Stimulated activated CD4-positive, alpha-beta T cell treated with anti-CD3 and anti-CD28 coated beads, Interleukin-1b, Interleukin-23, amount 100 ng/mL, for 1 hour (primary cell): ENCODE measurements at places on chromosomes 5 and 9.

DNA sequence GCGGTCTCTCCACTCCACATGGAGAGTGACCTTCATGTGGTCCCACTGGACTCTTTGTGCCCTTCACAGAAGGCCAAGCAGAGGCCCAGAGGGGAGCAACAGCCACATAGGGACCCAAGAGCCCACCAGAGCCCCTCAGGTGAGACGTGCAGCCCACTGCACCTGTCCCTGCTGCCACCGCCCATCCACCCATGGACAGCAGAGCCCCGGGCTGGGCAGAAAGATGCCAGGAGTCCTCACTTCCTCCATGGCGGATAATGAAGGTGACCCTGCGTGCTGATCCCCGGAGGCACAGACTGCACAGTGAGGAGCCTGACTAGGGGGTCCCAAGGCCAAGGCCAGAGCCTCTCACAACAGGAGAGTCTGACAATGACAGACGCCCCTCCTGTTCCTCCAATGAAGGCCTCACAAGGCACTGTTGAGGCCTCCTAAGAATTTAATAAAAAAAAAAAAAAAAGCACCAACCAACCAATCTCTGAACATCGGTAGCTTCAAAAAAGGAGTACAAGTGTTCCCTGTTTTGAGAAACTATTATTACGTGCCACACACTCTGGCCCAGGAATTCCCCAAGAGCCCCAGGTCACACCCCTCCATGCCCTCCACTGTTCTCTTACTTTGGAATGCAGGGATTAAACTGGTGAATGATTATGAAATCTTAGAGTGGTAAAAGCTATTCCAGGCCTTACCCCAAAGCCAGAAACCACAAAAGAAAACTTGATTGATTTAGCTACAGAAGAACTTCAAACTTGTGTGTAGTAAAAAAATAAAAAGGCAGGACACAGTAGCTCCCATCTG, 2.8 kb upstream of the PPP1R26 start:
- DNase-seq = no peak

GRCh38 chr5:135711911-135712310, 122.6 kb upstream of the SLC25A48 start:
- no peak for DNase-seq

DNA sequence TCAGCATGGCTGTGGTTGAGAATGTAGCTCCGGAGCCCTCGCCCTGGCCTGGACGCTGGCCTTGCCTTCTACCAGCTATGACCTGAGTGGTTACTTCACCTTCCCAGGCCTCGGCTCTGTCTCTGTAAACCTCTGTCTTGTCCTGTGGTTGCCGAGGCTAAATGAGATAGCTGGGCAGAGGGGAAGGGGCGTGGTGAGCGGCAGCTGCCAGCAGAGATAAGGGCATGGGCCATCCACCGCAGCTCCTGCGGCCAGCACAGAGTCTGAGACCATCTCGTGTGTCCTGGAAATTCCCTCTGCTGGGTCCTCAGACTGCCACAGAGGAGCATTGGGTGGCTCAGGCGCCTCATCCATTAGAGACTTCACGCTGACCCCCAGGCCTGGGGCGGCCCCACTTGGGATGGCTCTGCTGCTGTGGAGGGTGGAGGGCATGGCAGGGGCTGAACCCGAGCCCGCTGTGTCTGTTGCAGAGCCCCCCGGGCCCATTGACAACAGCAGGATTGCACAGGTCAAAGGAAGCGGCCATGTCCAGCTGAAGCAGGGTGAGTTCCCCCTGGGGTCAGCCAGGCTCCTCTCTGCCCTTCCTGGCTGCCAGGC, 43.9 kb downstream of the USP20 start:
- DNase-seq = no peak

DNA sequence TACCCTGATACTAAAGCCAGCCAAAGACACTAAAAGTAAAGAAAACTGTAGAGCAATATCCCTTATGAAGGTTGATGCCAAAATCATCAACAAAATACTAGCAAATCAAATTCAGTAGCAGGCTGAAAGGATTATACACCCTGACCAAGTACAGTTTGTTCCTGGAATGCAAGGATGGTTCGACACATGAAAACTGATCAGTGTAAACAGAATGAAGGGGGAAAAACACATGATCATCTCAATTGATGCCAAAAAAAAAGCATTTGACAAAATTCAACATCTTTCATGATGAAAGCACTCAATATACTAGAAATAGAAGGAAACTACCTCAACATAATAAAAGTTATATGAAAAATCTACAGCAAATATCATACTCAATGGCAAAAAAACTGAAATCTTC, 43.5 kb upstream of the LRRC14B start:
- no peak for DNase-seq

DNA sequence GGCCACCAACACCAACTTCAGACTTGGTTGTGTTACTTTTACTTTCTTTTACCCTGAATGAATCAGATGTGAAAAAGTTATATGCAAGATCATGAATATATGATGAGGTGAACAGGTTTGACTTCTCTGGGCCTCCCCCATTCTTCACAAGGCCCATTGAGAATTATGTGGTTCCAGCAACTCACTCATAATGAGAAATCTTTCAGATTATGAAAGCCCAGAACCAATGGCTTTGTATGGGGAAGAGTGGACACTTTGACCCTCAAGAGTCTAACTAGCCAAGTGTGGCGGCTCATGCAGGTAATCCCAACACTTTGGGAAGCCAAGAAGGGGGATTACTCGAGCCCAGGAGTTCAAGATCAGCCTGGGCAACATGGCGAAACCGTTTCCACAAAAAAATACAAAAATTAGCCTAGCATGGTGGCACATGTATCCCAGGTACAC, 16.1 kb upstream of the LNPEP start:
- no peak for DNase-seq

DNA sequence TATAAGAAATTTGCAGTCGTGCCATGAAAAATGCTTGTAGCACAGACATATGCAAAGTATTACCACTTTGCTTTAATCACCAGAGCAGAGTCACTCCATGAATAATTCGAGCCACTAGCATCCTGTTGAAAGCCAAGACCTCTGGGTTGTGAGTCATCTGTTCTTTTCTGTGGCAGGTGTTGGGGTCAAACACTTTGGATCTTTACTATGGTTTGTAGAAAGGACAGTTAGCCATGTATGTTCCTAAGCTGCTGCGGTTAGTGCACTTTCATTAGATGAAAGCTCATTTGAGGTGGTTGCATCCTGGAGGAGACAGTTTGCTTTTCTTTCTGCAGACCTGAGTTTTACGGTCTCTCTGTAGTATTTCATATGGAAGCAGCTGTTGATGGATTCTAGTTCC, 223.7 kb downstream of the DMRT2 start:
- DNase-seq = no peak

DNA sequence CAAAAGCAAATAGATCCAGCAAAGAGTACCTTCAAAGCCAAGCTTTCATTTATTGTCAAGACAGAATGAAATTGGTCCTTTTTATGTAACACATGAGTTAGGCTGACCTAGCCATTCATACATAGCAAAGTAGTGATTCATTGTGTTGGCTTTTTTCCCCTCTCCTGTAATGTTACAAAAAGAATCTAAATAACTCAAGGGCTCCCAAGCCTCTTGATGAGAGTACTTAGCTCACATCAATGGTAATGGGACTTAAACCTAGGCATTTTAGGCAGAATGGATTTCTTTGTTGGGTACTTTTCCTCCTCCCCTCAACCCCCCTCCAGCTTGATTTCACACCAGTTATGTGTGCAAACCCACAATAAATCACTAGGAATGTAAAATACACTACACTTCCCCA, 123.7 kb downstream of the EBF1 start:
- DNase-seq = no peak

- DNase-seq = no peak
These were observed 54.9 kb upstream of the GRAMD2B start for GRCh38 chr5:126368239-126368812.

DNA sequence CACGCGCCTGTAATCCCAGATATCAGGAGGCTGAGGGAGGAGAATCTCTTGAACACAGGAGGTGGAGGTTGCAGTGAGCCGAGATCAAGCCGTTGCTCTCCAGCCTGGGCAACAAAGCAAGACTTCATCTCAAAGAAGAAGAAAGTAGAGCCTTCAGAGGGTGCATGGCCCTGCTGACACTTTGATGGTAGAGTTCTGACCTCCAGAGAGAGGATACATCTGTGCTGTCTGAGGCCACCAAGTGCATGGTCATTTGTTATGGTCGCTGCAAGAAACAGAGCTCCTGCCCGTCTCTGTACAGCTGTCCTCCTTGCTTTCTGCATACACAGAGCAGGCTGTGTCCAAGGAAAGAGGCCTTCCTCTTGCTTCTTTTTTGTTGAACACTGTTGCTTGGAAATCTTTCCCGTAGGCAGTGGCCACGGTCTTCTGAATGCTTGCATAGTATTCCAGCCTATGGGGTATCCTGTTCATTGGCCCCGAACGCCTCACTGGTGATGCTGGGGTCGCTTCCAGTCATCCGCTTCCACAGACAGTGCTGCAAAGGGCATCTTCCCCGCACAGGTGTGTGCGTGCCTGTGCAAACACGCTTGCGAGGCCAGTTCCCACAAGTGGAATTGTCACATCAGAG, 36.8 kb upstream of the UNC5A start:
- DNase-seq = no peak

DNA sequence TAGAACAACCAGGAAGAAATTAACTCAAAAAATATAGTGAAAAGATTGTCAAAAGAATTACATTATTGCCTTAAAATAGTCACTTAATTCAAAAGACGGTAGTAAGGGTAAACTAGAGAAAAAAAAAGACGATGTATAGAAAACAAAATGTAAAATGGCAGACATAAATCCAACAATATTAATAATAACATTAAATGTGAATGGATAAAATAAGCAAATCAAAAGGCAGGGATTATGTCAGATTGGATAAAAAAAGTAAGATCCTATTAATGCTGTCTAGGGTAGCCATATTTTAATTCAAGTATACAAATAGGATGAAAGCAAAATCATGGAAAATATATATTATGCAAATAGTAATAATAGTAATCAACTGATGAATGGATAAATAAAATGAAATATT, 134.0 kb upstream of the ADCY2 start:
- no peak for DNase-seq

DNA sequence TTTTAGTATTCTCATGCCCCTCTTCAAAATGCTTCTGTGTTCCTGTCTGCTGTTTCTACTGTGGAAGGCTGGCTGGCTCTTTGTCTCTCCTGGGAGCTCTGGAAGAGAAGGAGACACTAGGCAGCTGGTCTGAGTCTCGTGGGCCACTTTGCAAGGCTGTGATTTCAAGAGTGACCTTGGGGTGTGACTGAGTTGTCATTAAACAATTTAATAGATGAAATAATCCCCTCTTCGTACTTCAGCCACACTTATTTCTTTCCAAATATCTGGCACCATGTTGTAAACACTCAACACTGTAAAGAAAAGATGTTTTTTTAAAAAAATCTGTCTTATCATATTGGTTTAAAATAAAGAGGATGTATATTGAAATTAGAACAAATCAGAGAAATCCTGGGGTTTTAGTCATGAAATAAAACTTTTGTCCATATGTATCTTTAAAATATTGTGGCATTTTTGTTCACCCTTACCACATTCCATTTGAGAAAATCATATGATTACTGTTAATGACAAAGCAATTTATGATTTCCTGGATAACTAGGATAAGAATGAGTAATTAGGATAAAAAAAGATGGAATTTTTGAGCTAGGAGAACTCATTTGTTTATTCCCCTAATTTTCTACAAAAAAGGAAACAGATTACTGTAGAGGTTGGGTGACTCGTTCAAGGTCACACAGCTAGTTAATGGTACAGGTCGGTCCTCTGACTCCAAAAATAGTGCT, 200.8 kb downstream of the MAT2B start:
- no peak for DNase-seq

DNA sequence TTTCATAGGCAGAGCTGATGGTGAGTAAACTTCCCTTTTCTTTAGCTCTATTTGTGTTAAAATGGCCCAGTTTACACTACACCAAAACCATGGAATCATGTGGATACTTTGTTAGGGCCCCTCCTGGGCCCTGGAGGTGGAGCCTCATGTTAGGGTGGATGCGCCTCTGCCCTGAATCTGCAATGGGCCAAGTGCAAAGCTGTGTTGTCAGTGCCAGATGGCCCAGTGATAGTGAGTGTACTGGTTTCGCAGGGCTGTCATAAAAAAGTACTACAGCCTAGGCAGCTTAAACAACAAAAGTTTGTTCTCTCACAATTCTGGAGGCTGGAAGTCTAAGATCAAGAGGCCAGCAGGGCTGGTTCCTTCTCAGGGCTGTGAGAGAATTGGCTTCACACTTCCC, 64.8 kb downstream of the HSPA4 start:
- no peak for DNase-seq

DNA sequence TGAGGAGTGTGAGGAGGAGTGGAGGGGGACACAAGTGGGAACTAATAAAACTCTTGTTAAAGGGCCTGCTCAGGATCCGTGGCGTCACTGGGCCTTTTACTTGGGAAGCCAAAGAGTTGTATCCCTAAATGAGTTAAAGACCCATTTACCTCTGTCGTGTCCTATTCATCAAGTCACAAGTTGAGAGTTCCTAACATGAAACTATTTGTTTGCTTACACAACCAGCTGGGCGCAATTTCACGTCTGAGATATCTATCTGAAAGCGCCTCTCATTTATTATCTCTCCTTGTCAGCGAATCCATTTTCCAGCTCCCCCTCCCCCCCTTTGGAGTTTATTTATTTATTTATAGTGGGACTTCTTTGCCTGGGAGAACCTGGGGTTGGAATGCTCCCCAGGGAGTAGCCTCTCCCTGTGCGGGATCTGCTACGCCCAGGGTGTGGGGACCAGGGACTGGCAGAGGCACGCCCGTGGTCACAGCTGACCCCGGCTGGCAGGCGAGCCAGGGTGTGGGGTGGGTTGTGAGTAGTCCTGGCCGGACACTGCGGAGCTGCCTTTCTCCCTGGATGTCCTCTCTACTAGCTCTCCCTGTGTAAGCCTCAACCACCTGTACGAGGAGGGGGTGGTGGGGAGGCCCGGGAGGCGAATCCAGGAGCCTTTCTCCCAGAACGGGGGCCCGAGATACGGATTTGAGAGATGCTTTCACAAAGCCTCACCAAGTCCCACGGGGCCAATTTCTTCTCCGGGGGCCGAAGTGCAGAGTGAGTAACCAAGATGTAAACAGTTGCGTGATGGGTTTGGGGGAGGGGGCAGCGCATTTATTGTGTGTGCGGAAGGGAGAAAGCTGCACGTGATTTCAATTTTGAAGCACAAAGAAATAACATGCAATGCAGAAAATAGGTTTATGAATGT, 15.3 kb downstream of the NR2F1 start:
- no peak for DNase-seq

- no peak for DNase-seq
These were observed 121.1 kb downstream of the CYLC2 start for GRCh38 chr9:103116246-103116645.

DNA sequence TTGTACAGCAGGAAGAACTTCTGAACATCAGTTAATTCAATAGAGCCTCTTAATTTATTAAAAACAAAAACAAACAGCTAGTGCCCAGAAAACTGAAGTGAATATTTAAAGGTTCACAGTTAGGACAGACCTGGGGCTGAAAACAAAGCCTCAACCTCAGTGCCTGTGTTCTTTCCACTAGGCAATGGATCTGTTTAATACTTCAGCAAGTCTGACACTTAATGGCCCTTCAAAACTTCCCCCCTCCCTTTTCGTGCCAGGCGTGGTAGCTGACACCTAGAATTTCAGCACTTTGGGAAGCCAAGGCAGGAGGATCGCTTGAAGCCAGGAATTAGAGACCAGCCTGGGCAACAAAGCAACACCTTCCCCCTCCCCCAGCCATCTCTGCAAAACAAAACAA, 54.5 kb upstream of the IFNK start:
- no peak for DNase-seq
